CD14-positive monocyte (primary cell): ENCODE measurements at places on chromosomes 12 and 14.

DNA sequence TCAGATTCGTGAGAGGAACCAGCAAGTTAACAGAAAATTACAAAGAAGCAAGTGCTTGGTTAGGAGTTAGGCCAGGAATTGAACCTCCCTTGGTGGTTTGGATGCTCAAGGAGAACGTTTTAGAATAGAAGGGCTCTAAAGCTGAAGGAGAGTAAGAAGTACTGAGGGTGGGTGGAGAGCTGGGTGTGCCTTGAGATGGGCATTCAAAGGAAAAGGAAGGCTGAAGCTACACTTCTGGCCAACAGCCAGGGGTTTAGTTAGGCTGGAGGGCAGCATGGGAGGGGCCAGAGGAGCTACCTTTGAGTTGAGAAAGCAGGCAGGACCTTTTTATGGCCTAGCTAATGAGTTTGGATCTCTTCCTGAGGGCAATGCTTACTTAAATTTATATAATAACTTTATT is 421.2 kb downstream of the CCDC91 start:
- no peak for DNase-seq

GRCh38 chr12:7151532-7151931 is 21.4 kb downstream of the CLSTN3 start:
- no peak for DNase-seq

GRCh38 chr14:23321572-23322547 is 603 bp downstream of the PABPN1 start:
- DNase-seq: peak; percentile 28

- no peak for DNase-seq
These were observed 9.2 kb downstream of the RAB21 start for GRCh38 chr12:71763677-71764379.

DNA sequence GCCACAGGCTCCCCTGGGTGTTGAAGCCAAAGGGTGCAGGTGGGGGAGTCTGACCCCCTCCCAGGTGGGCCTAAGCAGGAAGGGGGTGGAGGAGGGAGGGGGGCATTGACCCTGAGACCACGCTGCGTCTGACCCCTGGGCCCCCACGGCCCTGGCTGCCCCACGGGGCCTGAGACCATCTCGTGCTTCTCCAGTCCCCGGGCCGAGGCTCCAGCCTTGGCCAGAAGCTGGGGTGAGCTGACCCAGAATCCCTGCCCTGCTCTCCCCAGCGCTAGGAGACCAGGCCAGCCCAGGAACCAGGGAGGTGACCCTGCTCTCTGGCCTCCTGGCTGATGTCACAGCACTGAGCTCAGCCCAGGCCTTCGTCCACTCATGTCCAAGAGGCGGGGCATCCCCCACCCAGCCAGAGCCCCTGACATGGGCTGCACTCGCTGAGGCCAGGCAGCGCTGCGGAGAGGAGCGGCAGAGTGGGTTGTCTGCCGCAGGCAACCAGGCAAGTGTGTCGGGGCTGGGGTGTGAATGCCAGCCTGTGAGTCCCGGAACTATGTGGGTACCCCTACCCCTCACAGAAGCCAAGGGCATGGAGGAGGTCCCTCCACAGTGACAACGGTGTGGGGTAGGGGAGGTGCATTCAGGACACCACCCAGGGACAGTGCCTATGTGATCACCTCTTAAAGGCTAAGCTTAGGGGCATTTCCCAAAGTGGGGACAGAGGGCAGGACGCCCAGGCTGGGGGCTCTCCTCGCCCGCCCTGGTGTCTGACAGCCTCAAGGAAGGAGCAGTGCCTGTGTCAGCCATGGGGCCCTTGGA is 6.3 kb downstream of the TRMT61A start:
- DNase-seq: no peak

GRCh38 chr12:111828338-111828979 is 13.6 kb upstream of the MAPKAPK5 start:
- no peak for DNase-seq

GRCh38 chr12:84077679-84078078 is 834.9 kb downstream of the SLC6A15 start:
- no peak for DNase-seq

DNA sequence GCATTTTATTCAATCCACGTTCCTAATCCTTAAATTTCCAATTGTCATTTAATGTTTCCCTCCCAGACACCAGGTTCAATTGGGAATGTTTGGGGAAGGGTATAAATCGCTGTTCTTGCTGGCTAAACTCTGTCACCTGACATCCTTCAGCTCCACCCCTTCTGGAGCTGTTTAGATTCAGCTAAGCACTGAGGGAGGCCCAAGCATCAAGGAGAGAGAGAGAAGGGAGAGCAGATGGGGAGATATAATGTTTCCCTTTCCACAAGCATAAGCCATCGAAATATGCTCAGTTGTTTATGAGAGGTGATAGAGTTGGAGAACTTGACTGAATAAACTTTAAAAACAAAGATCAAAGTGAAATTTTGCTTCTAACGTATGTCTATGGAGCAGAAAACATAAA is 1.8 kb downstream of the ABCC9 start:
- DNase-seq: no peak

- DNase-seq: no peak
These were observed 1486.2 kb upstream of the SEL1L start for GRCh38 chr14:83019744-83020414.

- no peak for DNase-seq
These were observed 299.3 kb downstream of the BCAT1 start for GRCh38 chr12:24649634-24650033.

DNA sequence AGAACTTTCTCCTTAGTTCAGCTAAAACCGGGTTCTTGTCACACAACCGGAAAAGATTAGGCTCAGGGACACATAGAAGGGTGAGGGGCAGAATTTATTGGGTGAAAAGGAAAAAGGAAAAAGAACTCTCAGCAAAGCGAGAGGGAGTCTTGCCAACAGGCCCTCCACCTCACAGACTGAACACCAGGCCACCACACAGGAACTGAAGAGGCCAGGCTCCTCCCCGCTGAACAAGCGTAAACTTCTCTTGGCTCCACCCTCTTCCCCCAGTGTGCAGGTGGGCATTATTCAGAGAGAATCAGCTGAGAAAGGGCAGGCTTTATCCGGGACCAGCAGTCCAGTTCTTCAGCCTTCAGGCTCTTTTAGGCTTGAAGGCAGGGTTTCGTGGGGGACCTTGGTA is 125.6 kb upstream of the FGD4 start:
- no peak for DNase-seq

GRCh38 chr14:70807898-70808415 is 1.4 kb downstream of the MAP3K9 start:
- DNase-seq: no peak

DNA sequence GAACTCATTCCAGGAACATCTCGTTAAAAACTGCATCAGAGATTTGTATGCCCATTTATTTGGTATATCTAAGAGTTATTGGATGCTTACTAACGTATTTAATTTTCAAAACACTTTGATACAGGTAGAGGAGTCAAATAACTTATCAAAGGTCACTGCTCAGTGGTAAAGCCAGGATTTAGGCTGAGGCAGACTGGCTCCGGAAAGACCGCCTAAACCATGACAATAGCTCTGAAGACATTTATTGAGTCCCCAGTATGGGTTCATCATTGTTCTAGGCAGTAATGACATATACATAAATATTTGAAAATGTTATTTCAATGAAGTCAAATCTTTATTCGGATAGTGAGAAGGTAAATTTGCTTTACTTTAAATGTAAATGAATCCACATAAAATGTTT is 30.3 kb downstream of the WBP11 start:
- no peak for DNase-seq

- peak; percentile 2 for DNase-seq
These were observed 661.7 kb downstream of the VRK1 start for GRCh38 chr14:97458661-97459579.

DNA sequence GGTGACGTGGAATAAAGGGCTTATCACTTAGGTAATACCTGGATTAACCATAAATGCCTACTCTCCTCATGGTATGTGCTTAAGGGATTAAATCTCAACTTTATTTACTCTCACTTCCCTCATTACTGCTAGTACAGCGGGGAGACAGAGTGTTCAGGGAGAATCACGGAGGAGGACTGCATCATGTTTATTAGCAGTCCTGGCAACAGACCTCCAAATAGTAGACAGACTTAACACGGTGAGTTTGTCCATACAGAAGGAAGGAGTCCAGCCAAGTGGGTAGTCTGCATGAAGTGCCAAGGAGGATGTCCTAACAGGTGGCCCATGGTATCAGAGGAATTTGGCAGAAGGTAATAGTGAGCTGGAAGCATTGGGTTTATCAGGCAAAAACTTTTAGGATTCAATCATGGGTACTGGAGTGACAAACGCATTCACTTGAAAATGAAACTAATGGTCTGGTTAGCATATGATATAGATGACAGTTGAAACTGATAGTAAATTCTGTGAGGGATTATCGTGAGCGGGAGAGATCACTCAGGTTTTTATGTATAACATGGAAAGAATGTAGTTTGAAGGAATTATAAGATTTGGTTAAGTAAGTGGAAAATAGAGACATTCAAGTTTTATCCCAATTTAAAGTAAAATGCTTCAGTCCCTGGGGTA is 471.8 kb downstream of the TMEM117 start:
- no peak for DNase-seq

GRCh38 chr14:45258073-45258472 is 5.1 kb upstream of the MIS18BP1 start:
- DNase-seq: no peak

GRCh38 chr12:14403293-14403692 is 37.8 kb downstream of the ATF7IP start:
- DNase-seq: no peak

DNA sequence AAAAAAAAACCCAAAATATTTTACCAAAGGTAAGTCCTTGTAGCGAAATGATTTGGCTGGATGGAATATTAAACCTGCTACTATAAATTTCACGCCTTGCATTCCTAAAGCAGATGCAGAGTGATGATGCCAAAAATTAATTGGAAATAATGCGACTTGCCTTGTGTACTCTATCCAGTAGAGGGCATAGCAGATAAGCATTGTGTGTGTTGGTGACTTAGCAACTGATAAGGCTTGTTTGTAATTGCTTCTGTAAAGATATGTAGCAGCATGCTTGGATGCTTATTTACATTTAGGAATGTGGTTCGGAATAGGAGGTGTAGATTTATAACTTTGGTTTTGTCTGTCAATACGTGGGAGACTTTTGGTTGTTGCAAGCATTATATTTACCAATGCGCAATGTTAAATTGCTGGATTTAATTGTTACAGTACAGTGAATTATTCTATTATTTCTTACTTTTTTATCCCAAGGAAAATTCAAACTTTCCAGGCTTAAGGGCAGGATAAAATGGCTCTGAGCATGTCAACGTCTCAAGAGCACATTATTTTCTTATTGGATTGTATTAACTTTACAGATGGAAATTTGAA is 80.5 kb downstream of the TMEM260 start:
- no peak for DNase-seq

GRCh38 chr14:55671641-55672040 is 91.6 kb downstream of the KTN1 start:
- DNase-seq: no peak

- no peak for DNase-seq
These were observed 113.4 kb downstream of the CAPZA3 start for GRCh38 chr12:18851271-18851670.

- no peak for DNase-seq
These were observed 36.0 kb downstream of the ACTN1 start for GRCh38 chr14:68943107-68943506.

- DNase-seq: no peak
These were observed 2.4 kb downstream of the GNG2 start for GRCh38 chr14:51862860-51863259.

DNA sequence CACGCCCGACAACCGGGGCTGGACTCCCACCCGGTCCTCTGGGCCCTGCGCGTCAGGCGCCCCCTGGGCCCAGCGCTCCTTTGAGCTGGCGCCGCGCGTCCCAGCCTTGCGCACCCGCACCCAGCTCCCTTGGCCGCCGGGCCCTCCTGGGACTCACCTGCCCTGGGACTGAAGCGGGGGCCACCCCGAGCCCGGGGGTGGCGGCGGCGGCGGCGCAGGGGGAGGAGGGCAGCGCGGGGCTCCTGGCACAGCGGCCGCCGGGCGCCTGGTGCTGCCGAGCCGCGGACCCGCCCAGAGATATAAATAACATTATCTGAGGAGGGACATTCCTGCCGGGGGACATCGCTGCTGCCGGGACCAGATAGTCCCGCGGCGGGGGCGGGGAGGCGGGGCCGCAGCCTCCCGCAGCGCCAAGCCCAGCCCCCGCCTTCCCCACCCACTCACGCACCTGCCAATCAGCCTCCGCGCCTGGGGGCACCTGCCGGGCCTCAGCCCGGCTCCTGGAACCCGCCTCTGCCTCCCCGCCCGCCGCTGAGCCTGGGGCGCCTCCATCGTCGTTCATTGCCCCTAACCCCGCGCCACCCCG is at the start of gene SPTB:
Gene SPTB, minus strand, starts transcription at position 273 of the 586 bp plus-strand sequence. CDS start 56,813 bp downstream, outside the sequence.
- DNase-seq: no peak

DNA sequence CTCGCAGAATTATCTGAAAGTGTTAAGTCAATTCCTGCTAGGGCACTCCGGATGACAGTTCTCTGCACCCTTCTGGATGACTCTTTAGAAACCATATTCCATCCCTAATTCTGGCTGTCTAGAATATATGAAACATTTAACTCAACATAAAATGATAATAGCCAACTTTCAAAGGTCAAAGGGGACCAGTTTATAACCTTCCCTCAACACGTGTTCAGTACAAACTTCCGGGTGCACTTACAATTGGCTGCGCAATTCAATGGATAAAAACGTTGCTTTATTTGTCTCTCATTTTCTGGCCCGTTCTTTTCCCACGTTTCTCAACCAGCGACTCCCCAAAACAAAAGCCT is 1.3 kb downstream of the SBNO1 start:
- DNase-seq: no peak

DNA sequence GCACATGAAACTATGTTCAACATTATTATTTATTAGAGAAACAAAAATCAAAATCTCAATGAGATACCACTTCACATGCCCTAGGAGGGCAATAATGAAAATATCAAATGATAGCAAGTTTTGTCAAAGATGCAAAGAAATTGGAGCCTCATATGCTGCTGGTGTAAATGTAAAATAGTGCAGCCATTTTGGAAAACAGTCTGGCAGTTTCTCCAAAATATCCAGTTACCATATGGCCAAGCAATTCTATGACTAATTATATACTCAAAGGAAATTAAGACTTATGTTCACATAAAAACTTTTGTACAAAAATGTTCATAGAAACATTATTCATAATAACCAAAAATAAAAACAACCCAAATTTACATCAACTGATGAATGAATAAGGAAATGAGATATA is 313.6 kb upstream of the LMO3 start:
- no peak for DNase-seq
